ENCODE measurements at places on chromosomes 13 and 19.
A peak's percentile ranks its signal among the peaks of the same experiment; 100 is the strongest.

GRCh38 chr19:42540071-42540553, 11.8 kb upstream of the CEACAM1 start:
- H3K27me3 ChIP-seq: no peaks in the 10 kb centered on the region
- H3K4me3 ChIP-seq: no peak overlapping the region
- H3K27ac ChIP-seq: no peak overlapping the region
- DNase-seq: no peak
- H3K4me1 ChIP-seq: no peaks in the 10 kb centered on the region
- H3K36me3 ChIP-seq: no peaks in the 10 kb centered on the region

- no peak for DNase-seq
- no peaks in the 10 kb centered on the region for H3K36me3 ChIP-seq
- peaks cover 54% of the 10 kb centered on the region for H3K27me3 ChIP-seq
- no peak overlapping the region for H3K27ac ChIP-seq
- peak overlapping the region; percentile 37 for H3K4me3 ChIP-seq
Measured at GRCh38 chr19:33622809-33623511, 1.2 kb downstream of the CHST8 start.

- H3K4me3 ChIP-seq: no peak overlapping the region
- H3K36me3 ChIP-seq: no peaks in the 10 kb centered on the region
- H3K27ac ChIP-seq: no peak overlapping the region
Measured at GRCh38 chr19:14977128-14977527, 2.5 kb downstream of the SLC1A6 start.

GRCh38 chr19:35220315-35220921, 8.1 kb downstream of the FAM187B start:
- H3K27me3 ChIP-seq: no peaks in the 10 kb centered on the region
- no peak overlapping the region for H3K27ac ChIP-seq
- DNase-seq: no peak
- peaks cover 10% of the 10 kb centered on the region for H3K36me3 ChIP-seq
- H3K4me1 ChIP-seq: peaks cover 17% of the 10 kb centered on the region

- peaks cover 59% of the 10 kb centered on the region for H3K4me1 ChIP-seq
- no peak overlapping the region for H3K4me3 ChIP-seq
- no peaks in the 10 kb centered on the region for H3K27me3 ChIP-seq
- no peaks in the 10 kb centered on the region for H3K36me3 ChIP-seq
- no peak for DNase-seq
Measured at GRCh38 chr13:46618694-46619254, 65.8 kb downstream of the LRCH1 start.

DNA sequence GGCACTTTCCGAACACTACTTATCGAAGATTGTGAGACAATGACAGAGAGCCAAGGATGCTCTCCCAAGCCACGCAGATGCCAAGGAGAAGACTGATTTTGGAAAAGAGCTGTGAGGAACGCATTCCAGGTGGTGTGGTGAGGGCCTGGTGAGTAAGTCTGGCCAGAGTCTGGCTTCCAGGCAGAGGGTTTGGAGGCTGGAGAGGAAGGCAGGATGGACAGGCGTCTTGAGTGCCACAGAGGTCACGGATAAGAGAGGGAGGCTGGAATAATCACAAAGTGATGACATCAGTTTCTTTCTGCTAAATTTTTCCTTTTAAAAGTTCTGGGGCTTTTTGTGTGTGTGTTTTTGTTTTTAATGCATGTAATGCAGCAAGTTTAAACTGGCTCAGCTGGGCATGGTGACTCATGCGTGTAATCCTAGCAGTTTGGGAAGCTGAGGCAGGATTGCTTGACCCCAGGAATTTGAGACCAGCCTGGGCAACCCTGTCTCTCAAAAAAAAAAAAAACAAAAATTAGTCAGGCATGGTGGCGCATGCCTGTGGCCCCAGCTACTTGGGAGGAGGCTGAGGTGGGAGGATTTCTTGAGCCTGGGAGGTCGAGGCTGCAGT, 235.1 kb downstream of the NALCN start:
- no peak overlapping the region for H3K4me3 ChIP-seq
- no peak for DNase-seq
- H3K27ac ChIP-seq: no peak overlapping the region
- no peaks in the 10 kb centered on the region for H3K4me1 ChIP-seq
- no peaks in the 10 kb centered on the region for H3K36me3 ChIP-seq
- no peaks in the 10 kb centered on the region for H3K27me3 ChIP-seq

GRCh38 chr19:870963-871401, 11.5 kb downstream of the CFD start:
- no peaks in the 10 kb centered on the region for H3K27me3 ChIP-seq
- no peak overlapping the region for H3K27ac ChIP-seq
- peaks cover 2% of the 10 kb centered on the region for H3K36me3 ChIP-seq
- H3K4me3 ChIP-seq: no peak overlapping the region

- no peaks in the 10 kb centered on the region for H3K27me3 ChIP-seq
- no peaks in the 10 kb centered on the region for H3K4me1 ChIP-seq
- H3K4me3 ChIP-seq: no peak overlapping the region
Measured at GRCh38 chr13:68173111-68173510, 943.0 kb upstream of the PCDH9 start.

GRCh38 chr19:36973021-36973843, 57.1 kb downstream of the ZNF568 start:
- no peaks in the 10 kb centered on the region for H3K27me3 ChIP-seq
- H3K36me3 ChIP-seq: peaks cover 8% of the 10 kb centered on the region
- DNase-seq: peak; percentile 84
- H3K27ac ChIP-seq: peak overlapping the region; percentile 95
- H3K4me3 ChIP-seq: peak overlapping the region; percentile 99

- H3K27me3 ChIP-seq: peaks cover 6% of the 10 kb centered on the region
- peak; percentile 69 for DNase-seq
- H3K4me1 ChIP-seq: peaks cover 29% of the 10 kb centered on the region
Measured at GRCh38 chr19:3359015-3359918, 7.1 kb upstream of the NFIC start.

DNA sequence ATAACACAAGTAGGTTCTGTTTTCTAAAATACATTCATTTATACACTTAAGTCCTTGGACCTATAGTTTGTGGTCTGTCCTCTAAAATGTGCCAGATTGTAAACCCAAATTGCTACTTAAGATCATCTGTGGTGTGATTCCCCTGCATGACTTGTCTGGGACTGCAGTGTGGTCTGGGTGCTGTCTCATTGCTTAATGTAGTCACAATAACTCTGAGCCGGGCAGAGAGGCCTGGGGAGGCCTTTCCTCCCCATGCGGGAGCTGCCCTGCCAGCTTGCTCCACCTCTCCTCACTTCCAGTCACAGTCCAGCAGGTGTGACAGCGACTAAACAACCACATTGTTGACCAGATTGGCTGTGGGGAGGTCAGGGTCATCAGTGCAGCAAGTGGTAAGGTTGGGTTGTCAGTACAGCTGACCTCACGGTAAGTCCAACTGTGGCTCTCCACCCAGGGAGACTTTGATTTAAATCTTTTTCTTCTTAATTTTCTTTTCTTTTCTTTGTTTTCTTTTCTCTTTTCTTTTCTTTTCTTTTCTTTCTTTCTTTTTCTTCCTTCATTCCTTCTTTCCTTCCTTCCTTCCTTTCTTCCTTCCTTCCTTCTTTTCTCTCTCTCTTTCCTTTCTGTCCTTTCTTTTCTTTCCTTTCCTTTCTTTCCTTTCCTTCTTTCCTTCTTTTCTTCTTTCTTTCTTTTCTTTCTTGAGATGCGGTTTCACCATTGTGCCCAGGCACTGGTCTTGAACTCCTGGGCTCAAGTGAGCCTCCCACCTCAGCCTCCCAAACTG, 4.4 kb upstream of the TUBA3C start:
- H3K36me3 ChIP-seq: peaks cover 2% of the 10 kb centered on the region
- H3K4me1 ChIP-seq: no peaks in the 10 kb centered on the region
- peak overlapping the region; percentile 55 for H3K27ac ChIP-seq
- no peaks in the 10 kb centered on the region for H3K27me3 ChIP-seq
- H3K4me3 ChIP-seq: peak overlapping the region; percentile 45
- DNase-seq: peak; percentile 6

DNA sequence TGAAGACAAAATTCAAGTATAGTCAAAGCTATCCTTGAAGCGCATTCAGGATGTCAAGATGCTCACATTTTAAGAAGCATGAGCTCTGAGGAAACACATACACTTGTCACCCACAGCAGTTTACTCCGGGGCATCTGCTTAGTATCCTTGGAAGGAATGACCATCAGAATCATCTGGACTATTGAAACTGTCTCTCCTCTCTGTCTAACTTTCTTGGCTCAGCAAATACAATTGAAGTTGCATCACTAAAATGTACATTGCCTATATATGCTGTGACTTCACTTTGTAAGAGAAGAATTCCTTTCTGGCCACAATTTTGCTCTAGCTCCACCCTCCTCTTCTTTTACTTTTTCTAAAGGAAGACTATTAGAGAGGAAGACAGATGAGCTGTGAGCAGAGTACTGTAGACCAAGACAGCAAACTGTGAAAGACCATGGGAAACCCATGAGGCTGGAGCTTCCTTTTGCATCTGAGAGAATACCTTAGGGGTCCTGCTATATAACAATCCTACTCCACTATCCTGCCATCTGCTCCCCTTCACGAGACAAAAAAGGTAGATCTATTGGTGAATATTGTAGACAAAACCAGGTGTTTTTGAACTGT, 906.3 kb downstream of the PCDH9 start:
- no peak overlapping the region for H3K4me3 ChIP-seq
- H3K27me3 ChIP-seq: no peaks in the 10 kb centered on the region
- H3K36me3 ChIP-seq: no peaks in the 10 kb centered on the region

DNA sequence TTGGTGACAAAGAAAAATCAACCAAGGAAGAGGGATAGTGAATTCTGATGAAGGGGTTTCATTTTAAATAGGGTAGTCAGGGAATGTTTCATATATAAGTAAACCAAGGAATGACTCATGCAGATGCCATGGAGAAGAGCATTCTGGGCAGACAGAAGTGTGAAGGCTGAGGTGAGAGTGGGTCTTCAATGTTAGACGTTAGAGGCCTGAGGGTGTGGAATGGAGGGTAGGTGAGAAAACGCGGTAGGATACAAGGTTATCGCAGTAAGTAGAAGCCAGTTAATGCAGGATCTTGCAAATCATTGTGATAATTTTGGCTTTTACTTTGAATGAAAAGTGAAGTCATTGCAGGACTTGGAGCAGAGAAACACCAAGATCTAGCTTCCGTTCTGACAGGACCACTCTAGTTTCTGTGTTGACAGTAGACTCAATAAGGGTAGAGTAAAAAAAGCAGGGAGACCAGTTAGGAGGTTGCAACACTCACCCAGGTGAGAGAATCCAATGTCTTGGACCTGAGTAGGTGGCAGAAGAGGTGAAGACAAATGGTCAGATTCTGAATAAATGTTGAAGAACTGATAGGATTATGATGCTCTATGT, 225.2 kb upstream of the TMTC4 start:
- no peaks in the 10 kb centered on the region for H3K36me3 ChIP-seq
- peaks cover 31% of the 10 kb centered on the region for H3K27me3 ChIP-seq
- H3K4me3 ChIP-seq: no peak overlapping the region
- H3K4me1 ChIP-seq: no peaks in the 10 kb centered on the region
- DNase-seq: no peak

DNA sequence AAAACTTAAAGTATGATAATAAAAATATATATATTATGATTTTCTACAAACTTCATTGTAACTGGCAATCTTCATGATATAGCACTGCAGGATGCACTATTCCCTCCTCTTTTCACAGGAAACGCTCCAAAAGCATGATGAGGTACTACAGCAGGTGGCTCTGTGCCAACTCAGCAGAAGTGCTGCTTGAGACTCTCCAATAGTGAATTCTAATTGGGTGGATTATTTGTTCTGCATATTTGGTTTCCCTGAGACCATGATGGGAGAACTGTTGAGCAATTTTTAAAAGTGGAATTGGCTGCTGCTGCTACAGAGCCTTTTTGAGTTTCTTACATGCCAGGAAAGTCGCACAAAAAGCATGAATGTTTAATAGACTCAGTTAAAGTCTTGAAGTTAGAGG, 1782.4 kb upstream of the PCDH20 start:
- no peaks in the 10 kb centered on the region for H3K36me3 ChIP-seq
- H3K27ac ChIP-seq: no peak overlapping the region
- DNase-seq: no peak
- no peaks in the 10 kb centered on the region for H3K4me1 ChIP-seq
- H3K4me3 ChIP-seq: no peak overlapping the region

DNA sequence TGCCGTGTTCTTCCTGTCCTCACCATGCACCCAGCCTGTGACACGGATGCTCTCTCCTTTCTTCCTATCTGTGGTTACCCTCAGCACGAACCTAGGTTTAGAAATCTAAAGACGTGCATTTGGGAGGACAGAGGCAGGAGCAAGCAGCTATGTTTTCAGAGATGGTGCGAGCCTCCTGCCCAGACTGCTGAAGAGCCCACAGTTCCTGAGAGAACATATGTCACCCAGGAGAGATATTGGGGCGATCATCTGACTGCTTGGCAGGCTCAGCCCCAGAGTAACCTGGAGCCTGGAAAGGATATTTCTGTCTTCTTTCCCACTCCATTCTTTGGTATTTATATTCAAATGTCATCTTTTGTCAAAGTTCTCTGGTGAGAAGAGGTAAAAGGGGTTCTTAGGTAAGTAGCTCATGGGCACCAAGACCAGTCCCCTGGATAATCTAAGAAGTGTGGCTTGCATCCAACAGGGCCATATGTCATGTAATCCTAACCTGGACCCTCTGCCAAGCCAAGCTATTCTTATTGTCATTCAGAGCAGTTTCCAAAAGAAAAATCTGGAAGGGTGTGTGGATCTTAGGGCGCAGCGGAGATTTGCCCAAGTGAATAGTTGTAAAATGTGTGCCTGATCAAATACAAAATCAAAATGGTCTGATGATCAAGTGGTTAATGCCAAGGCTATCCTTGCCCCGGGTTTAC, 59.5 kb downstream of the FGF9 start:
- H3K4me3 ChIP-seq: no peak overlapping the region
- no peaks in the 10 kb centered on the region for H3K27me3 ChIP-seq

DNA sequence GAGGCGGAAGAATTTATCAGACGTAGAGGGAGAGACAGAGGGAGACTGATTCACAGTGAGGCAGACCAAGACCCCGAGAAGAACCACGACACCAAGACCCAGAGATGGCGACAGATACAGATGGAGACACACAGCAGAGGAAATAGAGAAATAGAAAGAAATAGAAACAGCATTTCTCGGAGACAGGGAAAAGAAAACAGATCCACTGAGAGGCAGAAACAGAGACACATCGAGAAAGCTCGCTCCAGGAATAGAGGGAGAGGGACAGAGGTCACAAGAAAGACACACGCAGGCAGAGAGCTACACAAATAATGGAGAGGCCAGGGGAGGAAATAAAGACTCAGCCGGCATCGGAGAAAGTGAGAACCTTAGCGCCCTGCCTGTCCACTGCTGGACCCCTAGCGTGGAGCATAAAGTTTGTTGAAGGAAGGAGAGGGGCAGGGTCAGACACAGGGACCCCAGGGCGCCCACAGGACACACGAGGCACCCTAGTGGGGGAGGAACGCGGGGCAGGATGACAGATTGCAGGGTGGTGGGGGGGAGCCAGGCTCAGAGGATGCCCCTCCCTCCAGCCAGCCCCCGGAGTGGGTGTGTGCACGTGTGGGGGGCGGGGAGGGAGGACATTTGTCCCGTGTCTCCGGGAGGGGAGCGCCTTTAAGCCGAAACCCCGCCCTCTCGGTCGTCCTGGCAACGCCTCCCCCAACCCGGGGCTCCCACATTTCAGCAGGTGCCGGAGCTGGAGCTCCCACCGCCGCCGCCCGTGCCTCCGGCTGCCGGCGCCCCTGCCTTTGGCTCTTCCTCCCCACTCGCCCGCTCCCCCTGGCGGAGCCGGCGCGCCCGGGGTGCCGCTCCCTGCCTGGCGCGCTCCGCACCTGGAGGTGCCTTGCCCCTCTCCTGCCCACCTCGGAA, at the start of gene PRKCG:
Gene PRKCG, plus strand, starts transcription at position 716 of the 909 bp plus-strand sequence. CDS start 298 bp downstream, outside the sequence.
- H3K36me3 ChIP-seq: no peaks in the 10 kb centered on the region
- peaks cover 15% of the 10 kb centered on the region for H3K27me3 ChIP-seq
- H3K4me1 ChIP-seq: peaks cover 23% of the 10 kb centered on the region
- H3K27ac ChIP-seq: no peak within 1 kb of the TSS

- H3K27ac ChIP-seq: no peak overlapping the region
- no peak for DNase-seq
- H3K27me3 ChIP-seq: peaks cover 10% of the 10 kb centered on the region
- no peaks in the 10 kb centered on the region for H3K4me1 ChIP-seq
Measured at GRCh38 chr13:91302111-91302510, 45.4 kb upstream of the MIR17HG start.
